ENCODE measurements at places on chromosomes 6 and 20.

DNA sequence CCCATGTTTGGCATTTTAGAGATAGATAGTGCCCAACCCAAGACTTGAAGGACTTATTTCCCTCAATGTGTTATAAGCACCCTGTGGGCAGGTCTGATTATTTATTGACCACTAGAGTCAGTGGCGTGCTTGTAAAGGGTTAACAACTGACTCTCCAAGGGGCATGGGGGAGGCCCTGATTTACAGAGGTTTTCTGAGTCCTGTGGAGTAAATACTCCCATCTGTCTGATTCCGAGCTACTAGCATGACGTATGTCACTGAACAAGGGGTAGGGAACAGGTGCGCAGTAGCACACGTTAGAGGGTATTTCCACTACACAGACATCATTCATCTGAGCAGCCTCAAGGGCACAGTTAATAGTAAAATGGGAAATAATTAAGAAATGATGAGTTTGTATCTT, 17.4 kb upstream of the TRAM2 start:
- no peak for DNase-seq

GRCh38 chr6:93889713-93890112, 470.4 kb upstream of the EPHA7 start:
- DNase-seq, result no peak

DNA sequence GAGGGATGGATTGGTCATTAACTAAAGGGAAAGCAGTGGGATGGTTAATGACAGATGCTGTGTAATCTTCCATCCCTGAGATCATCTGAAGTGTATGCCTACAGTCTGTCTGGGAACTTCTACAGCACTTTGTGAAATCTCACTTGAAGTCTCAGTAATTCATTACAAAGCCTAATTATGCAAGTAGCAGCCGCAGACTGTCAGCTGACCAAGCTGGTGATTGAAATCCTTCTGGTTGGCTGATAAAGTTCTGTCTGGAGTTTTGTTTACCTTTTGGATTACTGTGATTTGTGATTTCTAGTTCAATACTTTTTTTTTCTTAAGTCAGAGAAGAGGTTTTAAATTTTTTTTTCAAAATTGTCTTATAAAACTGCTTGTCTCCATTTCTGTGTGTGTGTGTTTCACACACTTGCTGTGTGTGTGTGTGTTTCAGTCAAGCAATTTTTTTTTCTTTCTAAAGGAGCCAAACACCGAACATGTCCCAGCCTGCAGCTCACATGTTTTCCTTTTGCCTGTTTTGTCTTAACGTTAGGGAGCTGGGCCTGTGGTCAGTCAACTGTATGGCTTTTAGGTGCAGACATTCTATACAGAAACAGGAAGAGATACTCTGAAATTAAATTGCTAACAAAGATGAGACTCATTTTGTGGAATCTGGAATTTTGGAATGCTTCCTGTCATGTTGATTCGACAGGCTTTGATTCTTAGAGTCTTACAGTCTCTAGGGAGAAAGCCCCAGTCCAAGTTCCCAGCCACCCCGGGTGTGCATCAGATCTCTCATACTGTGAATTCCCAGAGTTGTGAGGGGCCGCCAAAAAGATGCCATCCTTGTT, 28.5 kb upstream of the ADGRF4 start:
- no peak for DNase-seq

DNA sequence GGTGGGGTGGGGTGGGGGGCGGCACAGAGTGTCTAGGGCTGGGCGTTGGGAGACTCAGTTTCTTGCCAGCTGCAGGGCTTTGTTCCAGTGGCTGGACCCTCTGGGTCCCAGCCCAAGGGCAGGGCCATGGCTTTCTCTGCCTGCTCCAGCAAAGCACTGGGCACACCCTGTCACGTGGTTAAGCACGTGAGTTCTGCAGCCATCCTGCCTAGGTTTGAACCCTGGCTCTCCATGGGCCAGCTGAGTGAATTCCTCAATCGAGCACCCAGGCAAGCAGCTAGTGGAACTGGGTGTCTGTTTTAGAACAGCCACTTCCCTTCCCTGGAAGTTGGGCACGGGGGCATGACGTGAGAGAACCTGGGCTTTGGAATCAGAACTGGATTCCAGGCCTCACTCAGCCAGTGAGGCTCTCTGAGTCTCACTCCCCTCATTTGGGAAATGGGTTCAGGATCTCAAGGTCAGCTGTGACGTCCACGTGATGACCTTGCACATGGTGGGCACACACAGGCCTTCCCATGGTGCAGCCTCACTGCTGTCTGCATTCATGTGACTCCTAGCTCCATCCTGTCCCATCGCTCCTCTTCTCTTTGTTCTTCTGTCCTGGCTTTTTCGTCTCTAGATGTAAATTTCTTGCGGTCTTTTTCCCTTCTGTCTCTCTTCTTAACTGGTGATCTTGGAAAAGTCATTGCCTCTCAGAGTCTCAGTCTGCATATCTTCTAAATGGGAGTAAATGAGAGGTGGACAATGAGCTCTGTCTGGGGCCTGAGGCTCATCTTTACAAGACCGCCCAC, 45.9 kb downstream of the NOL4L start:
- peak; percentile 19 for DNase-seq

DNA sequence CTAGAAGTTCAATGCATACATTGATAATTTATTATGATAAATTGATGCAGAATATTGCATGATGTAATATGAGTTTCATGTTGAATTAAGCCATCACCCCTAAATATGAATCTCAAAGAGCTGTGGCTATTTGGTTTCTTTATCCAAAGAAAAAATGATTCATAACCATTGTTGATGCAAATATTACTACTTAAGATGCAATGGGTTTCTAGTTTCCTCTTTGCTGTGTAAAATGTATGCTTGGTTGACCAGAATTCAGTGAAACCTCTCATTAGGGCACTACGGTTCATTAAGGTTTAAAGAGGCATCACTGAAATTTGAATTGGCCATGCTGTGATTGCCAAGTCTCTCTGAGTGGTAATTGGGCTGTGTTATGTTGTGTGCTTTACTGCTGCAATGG, 492.5 kb upstream of the FLRT3 start:
- DNase-seq, result no peak

- no peak for DNase-seq
These were observed 14.7 kb downstream of the PABPC1L start for GRCh38 chr20:44924541-44924940.

GRCh38 chr6:48567016-48567415, 456.0 kb upstream of the PTCHD4 start:
- no peak for DNase-seq

DNA sequence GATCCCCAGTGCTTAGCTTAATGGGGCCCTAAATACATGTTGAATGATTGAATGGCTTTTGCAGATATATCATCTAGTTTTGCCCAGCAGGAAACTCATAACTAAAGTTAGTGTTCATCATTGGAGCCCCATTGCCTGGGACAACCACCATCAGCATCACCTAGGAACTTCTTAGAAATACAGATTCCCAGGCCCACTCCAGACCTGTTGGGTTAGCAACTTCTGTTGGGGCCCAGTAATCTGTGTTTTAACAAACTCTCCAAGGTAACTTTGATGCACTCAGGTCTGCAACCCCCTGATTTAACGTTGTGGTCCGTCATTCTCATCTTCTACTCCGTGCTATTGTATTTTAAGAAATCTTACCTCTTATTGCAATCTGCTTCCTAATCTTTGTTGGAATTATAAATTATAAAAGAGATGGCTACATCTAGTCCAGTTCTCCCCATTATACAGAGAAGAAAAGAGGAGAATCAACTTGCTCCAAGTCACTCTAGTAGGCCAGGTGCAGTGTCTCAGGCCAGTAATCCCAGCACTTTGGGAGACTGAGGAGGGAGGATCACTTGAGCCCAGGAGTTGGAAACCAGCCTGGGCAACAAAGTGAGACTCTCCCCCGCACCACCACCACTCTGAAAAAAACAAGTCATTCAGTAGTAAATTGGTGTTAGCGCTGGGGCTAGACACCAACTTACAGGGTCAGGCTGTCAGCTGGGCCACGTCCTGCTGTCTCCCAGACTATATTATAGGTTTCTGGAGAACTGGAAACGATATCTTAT, 13.7 kb downstream of the FOXP4 start:
- DNase-seq, result no peak

DNA sequence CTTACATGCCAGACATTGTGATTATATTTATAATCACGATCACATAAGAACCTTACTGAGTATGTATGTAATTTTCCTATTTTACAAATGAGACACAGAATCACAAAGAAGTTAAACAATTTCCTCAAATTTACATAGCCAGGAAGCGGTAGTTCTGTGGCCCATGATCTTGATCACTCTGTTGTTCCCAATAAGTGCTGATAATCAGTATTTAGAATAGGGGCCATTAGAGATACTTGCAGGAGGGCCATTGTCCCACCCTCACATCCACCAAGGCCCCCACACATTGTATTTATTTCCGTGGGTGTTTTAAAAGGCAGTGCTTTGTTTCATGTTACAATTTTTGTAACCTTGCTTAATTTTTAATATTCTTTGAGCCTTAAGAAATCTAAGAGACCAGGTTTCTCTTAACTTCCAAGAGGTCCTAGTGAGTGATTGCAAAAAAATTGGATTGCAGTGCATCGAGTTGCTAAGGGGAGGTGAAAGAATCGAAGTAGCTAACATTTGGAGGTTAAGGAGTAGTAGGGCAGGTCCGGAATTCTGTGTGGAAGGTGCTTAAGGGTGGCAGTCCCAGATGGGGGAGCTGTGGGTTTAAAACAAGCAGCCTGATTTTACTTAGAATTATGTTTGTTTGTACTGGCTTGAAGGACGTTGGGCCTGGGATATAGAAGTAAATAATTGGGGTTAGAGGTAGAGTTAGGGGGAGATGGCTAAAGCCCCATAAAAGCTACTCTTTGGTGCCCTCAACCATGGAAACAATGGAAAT, 339.4 kb downstream of the CDKAL1 start:
- DNase-seq, result no peak

DNA sequence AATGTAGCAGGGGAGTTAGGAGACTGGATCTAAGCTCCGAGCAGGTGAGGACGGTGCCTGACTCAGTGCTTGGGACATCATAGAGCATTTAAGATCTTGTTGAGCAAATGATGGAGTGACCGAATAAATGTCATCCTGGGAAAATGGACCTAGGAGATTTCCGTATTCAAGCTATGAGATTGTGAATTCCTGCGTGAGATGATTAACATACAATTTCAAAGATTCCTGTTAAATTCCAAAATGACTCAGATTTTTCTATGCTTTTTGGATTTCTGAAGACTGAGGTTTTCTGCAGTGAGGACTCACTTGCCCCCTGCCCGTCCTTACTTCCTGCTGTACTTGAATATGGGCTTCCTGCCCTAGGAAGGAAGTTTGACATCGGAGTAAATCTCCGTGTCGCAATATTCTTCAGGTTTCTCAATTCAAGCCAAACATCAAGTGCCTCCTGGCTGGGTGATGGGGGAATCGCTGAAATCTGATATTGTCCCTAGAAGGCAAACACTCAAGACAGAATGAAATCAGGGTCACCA, 5.2 kb downstream of the SYTL3 start:
- DNase-seq, result no peak

DNA sequence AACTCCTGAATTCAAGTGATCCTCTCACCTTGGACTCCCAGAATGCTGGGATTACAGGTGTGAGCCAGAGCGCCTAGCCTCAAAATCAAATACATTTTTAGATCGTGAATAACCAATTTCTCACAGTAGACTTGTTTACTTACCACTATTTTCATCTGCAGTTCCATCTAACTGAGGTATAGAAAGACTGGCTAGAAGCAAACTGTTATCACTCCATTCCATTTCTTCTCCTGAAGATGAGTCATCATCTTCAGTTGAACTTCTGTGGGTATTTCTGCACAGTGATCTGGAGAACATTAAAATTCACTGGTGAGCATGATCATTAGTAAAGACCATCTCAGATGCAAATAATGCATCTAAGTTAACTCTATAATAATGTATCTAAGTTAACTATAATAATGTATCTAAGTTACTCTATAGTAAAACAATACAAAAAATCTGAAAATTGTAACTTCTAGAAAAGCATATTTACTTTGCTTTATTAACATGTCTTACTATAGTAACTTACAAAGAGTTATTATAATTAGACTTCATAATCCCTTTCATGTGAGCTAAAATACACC, 105.4 kb downstream of the REV3L start:
- DNase-seq, result no peak

- DNase-seq, result peak; percentile 50
These were observed 129.1 kb upstream of the SMLR1 start for GRCh38 chr6:130697995-130698535.

- no peak for DNase-seq
These were observed 135.1 kb downstream of the AGPAT4 start for GRCh38 chr6:161138543-161139303.

DNA sequence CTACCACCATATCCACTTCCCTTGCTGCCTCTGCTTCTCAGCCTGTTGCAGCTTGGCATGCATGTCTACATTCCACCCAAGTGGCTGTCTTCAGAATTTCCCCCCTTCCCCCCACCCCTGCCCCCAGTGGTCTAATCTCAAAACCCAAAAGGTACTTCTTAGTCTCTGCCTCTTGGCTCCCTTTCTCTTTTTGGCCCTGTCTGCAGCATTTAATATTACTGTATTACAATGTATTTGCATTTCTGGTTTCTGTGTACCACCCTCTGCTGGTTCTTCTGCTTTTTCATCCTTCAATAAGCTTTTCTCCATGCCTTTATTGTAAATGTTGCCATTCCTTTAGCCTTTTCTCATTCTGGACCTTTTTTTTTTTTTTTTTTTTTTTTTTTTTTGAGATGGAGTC, 43.0 kb downstream of the RPRD1B start:
- no peak for DNase-seq

DNA sequence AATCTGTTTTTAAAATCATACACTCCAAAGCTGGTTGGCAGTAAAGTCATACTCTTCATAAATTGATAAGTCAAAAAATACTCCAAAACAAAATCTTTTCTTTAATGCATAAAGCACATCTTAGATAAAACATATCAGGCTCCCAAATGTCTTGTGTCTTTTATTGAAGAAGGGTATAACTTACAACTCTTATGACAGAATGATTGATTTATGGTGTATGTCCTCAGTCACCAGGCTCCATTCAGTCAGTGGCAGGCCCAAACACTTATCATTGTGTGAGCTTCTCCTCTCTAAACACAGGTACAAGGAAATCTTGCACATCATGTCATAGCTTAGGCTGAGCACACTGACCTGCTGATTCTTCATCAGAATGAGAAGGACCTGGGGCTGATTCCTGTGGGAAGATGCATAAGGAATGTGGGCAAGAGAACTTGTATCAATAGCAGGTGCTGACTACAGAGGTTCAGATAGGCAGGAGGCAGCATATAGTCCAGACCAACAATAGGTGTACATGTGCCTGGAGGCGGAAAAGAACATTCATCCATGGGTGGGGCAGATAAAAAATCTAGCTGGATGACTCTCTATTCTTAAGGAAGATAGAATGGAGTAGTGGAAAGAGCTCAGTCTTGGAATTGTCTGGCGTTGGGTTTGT, 1.9 kb downstream of the CALHM5 start:
- DNase-seq, result no peak

All from activated T-helper 1 cell treated with anti-CD3 and anti-CD28 coated beads, Interleukin-12 subunit alpha, Interleukin-12 subunit beta, Interleukin-2, Interleukin-4 antibody, amounts not matched to agents 30 ng/mL and 10 ng/mL and 1 ng/mL, durations not matched to agents 14 hours and 24 hours and 36 hours (primary cell).